AG09309 (cell line): ENCODE measurements at places on chromosomes 2 and 18.

DNA sequence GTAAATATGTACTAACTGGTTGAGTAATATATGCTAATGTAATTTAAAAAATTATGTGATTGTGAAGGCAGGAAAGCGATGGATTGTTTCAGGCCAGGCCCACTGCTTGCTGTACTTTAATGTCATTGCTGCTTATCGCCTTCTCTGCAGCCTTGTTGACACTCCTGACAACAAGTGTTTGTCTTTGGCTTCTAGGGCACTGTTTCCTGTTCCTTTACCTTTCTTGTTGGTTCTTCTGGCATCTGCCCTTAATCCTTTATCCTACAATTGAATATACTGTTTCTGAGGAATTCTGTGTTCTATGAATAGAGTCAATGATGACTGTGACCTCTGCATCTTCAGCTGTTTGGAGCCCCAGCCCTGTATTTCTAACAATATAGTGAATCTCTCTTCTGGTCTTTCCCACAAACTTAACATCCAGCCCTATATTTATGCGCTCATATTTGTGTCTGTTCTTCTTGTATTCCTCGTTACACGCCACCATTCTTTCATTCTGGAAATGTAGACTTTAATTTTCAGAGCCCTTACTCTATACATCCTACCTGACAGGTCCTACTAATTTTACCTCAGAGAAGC is 17.6 kb downstream of the ACSL3 start:
- DNase-seq, result no peak

- no peak for DNase-seq
Measured at GRCh38 chr2:16203069-16203468, 262.7 kb downstream of the MYCN start.

DNA sequence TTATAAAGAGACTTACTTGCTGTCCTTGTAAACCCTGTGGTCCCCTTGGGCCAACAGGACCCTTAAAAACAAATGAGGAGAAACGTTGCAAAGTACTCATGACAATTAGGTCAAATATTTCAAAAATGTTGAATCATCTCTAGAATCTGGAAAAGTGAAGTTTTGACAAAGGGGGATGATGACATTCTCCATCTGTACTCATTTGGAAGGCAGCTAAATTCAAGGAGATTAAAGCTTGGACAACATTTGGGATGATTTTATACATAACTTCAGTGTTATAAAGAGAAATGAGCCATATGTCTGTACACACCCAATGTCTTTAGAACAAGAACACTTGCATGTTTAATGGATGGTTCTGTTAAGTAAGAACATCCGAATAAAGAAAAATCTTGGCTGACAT is 92.9 kb downstream of the COL5A2 start:
- DNase-seq, result peak; percentile 50

GRCh38 chr2:68734688-68735525 is at the start of gene ARHGAP25:
TSS of gene ARHGAP25 (plus strand) at chr2:68734811. CDS start at chr2:68735200, 389 bp downstream.
- DNase-seq, result no peak

GRCh38 chr18:11124054-11124453 is 25.3 kb downstream of the PIEZO2 start:
- no peak for DNase-seq

- no peak for DNase-seq
Measured at GRCh38 chr2:130819226-130819607, 17.5 kb upstream of the ARHGEF4 start.

- DNase-seq, result no peak
Measured at GRCh38 chr2:36404754-36405153, 49.2 kb downstream of the CRIM1 start.

DNA sequence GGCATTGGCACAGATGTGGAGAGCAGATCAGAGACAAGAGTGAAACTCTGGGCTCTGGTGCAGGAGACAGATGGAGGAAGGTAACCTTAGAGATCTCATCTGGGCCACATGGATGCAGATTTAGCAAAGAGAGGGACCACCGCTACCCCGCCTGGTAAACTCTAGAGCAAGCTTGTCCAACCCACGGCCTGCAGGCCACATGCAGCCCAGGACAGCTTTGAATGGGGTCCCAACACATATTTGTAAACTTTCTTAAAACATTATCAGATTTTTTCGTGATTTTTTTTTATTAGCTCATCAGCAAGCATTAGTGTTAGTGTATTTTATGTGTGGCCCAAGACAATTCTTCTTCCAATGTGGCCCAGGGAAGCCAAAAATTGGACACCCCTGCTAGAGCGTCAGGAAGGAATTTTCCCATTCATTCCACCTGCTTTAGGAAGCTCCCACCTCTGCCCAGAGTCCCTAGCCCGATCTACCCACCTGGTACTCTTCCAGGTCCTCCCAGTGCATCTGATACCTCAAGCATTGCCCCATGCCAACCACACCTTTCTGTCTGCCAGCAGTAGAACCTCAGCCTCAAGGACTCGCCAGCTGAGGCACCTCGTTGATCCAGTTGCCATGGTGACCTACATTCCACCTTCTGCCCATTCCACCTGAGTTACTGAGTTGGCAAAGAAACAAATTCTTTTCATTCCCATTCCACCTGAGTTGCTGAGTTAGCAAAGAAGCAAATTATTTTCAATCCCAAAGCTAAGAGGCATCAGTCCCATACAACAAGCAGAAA is at the start of gene CIB4:
Gene CIB4, minus strand, starts transcription at position 586 of the 784 bp plus-strand sequence. Its CDS starts 52 bp downstream, at position 534.
- no peak for DNase-seq

DNA sequence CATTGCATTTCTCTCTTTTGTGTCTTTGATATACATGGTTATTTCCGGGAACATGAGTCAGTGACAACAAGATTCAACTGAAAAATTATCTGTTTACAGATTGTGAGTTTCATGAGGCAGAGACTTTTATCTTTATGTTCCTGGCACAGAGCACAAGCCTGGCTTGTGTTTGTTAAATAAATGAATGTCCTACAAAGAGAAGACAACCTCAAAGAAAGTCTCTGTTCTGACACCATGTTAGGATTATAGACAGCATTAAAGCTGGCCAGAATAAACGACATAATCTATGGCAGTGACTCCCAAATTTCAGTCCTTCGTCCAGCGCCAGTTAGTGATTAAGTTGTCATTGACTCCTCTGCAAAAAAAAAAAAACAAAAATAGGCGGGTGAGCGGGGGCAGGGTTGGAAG is 97.4 kb upstream of the DNAJC10 start:
- no peak for DNase-seq

GRCh38 chr2:115199966-115200365 is 757.5 kb downstream of the DPP10 start:
- DNase-seq, result no peak

GRCh38 chr2:229610333-229610732 is 104.0 kb downstream of the DNER start:
- no peak for DNase-seq

DNA sequence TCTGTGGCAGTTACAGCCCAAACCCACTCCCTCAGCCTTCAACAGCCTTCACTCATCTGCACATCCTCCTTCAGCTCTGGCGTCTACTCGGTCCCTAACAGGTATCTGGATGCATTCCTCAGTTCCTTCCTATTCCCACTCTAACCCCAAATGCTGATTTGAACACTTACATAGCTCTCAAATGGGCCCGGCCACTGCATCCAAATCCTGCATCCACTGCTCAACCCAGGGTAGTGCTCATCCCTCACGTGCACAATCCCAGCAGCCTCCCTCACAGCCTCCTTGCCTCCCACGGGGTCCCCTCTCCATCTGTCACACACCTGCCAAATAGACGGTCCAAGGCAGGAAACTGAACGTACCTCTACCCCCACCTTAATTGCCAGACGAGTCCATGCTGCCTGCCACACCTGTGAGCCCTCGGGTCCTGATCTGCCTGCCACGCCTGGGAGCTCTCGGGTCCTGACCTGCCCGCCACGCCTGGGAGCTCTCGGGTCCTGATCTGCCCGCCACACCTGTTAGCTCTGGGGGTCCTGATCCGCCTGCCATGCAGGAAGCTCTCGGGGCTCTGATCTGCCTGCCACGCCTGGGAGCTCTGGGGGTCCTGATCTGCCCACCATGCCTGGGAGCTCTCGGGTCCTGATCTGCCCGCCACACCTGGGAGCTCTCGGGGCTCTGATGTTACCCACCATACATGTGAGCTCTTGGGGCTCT is 9.9 kb downstream of the OR6B3 start:
- no peak for DNase-seq

DNA sequence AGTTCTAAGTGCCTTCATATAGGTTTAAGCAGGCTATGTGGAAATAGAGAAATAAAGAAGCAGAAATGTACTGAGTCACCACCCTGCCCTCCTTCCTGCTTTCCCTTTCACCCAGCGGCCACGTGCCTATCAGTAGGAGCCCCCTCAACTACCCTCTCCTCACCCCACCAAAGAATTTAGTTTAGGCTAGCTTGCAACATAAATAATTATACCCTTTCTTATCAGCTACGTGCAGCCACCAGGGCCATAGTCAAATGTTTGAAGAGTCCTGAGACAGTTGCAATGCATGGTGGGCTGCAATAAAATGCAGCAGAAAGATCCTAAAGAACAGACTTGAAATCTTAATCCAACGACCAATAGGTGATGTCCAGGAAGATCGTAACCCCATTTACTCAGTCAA is 101.2 kb downstream of the RTP5 start:
- DNase-seq, result no peak

DNA sequence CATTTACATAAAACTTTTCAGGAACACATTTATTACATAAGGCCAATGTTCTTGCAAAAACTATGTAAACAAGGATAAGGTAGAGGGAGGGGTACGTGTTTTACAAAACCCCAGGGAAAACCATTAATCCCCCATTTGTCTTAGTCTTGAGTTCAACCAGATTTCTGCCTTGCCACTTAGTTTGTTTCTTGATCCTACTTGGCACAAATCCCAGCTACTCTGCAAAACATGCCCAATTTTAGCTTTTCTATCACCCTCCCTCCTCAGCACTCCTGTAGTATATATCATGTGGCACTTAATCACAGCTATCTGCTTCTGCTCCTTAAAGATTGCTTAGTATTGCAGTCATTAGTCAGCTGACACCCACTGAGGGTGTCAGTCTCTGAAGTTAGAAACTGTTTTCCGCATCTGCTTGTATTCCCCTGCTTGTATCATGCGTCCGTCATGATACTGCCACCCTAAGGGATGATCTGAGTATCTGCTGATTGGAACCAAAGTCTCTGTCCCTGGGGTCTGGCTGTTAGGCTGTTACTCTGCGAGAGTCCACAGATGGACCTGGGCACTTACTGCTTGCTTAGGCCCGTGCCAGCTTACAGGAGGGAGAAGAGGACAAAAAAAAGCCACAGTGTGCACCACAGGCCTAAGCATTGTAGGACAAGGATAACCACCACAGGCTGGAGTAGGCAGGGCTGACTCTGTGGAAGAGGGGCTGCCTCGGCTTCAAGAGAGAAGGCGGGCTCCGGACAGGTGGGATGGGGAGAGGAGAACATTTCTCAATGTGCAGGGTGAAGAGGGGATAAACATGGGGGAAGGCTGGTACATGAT is 82.2 kb downstream of the EPAS1 start:
- no peak for DNase-seq

DNA sequence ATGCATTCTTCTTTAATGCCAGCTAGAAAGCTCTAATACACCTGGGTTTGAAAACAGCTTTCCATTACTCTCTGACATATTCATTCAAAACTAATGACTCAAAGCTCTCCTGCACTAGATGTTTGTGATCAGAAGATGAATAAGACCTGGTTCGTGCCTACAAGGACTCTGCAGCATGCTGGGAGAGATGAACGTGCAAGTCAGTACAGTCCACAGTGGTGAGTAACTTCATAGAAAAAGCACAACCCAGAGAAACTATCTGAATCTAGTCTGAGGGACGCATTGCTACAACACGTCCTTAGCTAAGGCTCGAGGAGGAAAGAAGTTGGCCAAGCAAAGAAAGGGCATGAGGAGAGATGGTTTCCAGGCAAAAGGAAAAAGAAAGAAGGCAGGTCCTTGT is 234.3 kb downstream of the OSR1 start:
- DNase-seq, result peak; percentile 81

DNA sequence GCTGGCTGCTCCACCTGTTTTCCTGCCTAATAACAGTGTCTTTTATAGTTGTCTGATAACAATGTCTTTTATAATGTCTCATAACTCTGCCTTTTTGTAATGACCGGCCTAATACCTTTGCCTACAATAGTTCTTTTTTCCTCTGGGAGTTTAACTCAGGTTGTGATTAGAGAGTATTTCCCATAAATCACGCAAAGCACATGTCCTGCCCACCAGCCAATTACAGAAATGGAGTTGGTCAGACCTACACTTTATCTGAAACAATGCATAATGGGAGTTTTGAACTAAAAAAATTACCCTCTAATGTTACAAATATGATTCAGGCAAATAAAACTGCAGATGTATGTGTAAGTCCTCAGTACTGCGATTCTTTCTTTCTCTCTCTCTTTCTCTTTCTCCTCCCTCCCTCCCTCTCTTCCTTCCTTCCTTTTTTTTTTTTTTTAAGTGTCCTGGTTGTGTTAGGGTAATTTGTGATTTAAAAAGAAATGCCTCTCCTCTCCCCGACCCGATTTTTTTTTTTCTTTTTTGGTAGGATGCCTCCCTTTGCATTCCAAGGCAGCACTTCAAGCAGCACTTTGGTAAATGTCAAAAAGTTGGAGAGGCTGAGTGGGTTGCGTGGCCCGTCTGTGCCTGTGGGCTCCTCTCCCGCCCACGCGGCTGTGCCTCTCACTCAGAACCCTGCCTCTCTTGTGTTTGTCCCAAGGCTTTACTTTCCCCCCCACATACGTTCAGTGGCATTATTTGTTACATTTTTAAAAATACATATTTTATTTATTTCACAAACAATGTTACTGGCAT is 147.3 kb downstream of the AGAP1 start:
- DNase-seq, result no peak

GRCh38 chr2:27303093-27304025 is 4.9 kb downstream of the UCN start:
- no peak for DNase-seq

DNA sequence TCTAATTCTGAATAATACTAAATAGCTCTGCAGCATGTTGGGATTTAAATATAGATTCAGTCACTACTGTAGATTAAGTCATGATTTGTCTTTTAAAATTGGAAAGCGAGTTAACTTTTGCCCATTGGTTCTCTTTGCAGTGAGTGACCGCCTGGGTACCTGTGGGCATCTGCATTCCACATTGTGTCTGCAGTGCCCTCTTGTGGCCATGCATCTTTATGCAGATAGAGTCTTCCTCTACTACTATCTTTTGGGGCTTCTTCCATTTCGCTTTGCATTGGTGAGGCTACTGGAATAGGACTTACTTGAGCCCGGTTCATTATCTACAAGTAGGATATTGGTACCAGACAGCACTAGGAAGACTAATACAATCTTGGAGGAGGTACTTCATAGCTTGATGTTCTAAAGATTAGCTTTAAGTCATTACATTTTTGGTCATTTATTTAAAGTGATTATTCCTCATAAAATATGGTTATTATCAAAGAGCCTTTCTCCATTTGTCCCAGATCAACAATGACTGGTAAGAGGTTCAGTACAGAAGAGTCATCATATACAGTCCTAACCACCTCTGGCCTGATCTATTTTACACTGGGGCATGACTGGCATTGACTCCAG is 203.0 kb downstream of the SOCS6 start:
- DNase-seq, result no peak

GRCh38 chr2:108633409-108633808 is 85.9 kb upstream of the RANBP2 start:
- no peak for DNase-seq
